ENCODE measurements at places on chromosomes 12 and 14. TPM values are rescaled to one million over a fixed set of nuclear protein-coding genes. Genes with fewer than 3 reads are reported as not detected.

MMP19 gene
- total RNA-seq = 2.6 TPM

OR6C2 gene
- total RNA-seq = not detected

NUP37 gene
- 73.1 TPM for total RNA-seq

GMFB gene
- 113 TPM for total RNA-seq

TIGAR gene
- total RNA-seq = 21.4 TPM

SMIM41 gene
- total RNA-seq = 0.15 TPM

PDE3A gene
- under 0.01 TPM for total RNA-seq

TBC1D30 gene
- 1.1 TPM for total RNA-seq

PGAM5 gene
- total RNA-seq = 53.1 TPM

SLCO1B3 gene
- total RNA-seq = not detected

ACVR1B gene
- 14.8 TPM for total RNA-seq

Measured in renal cortical epithelial cell (primary cell).